ENCODE measurements at places on chromosomes 11 and 22.

DNA sequence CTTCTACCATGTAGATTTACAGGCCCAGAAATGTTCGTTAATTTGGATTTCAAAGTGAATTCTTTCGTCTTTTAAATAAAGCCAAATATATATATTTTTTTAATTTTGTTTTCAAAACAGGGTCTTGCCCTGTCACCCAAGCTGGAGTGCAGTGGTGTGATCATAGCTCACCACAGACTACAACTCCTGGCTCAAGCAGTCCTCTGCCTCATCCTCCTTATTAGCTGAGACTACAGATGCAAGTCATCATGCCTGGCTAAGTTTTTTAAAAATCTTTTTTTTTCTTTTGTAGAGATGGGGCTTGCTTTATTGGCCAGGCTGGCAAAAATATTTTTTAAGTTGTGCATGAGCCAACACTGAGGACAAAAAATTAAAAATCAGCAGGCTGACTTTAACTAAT, 5.0 kb upstream of the LMO2 start:
- no peak for DNase-seq

- DNase-seq, result no peak
These were observed 85.4 kb downstream of the MICAL2 start for GRCh38 chr11:12195768-12196167.

- DNase-seq, result peak; percentile 3
These were observed 20.3 kb upstream of the PGM2L1 start for GRCh38 chr11:74418509-74418895.

- DNase-seq, result no peak
These were observed 7.4 kb downstream of the ETS1 start for GRCh38 chr11:128579798-128580504.

GRCh38 chr22:21718499-21718898, 17.1 kb downstream of the YPEL1 start:
- DNase-seq, result no peak
